Colonic mucosa (tissue), 4 donors: ENCODE measurements at places on chromosomes 1 and 21. TPM values are rescaled to one million over a fixed set of nuclear protein-coding genes. Genes with fewer than 3 reads are reported as not detected.

GRCh38 chr1:88327391-88328267 is 356.4 kb upstream of the PKN2 start:
- no peak for DNase-seq
- H3K27me3 ChIP-seq: no peaks in the 10 kb centered on the region

DNA sequence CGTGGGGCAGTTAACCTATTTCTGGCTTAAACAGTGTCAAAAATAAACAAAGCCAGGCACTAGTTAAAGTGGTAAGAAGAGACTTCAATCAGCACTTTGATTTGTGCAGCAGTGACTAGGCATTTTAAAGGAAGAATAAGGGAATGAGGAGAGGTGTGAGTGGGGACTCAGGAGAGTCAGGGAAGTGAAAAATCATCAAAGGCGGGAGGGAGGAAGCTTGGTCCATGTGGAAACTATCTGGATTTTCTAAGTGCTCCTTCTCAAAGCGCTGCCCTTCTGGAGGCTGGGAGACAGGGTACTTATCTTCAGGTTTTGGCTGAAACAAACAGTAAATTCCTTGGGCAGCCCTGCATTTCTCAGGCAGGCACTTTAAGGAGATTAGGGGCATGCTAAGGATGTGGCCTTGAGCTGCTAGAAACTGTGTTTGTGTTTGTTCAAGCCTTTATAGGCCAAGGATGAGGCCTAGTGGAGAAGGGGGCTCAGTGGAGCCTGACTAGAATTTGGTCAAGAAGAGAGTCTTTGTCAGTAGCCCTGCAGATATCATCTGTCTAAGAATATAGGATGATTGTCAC is 486.5 kb downstream of the SIPA1L2 start:
- no peak for DNase-seq
- H3K27ac ChIP-seq: no peak overlapping the region

- DNase-seq: no peak
- H3K27ac ChIP-seq: peak overlapping the region; percentile 32
- no peaks in the 10 kb centered on the region for H3K36me3 ChIP-seq
- H3K27me3 ChIP-seq: no peaks in the 10 kb centered on the region
- H3K4me1 ChIP-seq: no peaks in the 10 kb centered on the region
Measured at GRCh38 chr1:19411612-19412011, 73.7 kb downstream of the CAPZB start.

DNA sequence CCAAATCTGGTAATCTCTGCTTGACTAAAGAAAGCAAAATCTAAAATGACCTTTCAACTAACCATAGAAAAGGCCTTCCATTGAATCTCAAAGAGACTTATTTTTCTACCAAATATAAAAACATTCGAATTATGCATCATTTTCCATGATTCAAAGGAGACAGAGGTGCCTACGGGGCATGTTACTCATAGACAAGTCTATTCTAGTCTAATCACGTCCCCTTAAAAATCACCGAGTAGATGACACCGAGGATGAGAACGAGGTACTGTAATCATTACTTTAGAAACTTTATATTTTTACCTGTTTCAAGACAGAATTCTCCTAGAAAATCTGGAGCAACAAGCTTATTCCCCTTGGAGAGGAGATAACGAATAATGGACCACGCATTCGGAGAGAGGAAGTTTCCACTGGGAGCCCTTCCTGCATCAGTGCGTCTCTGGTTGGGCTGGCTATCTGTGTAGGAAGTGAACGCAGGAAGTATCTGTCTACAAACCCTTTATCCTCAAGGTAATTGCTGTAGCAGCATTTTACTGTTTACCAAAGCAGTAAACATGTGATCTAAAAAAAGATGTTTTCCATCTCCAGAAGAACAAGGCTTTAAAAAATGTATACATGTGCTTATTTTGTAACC is 9.5 kb downstream of the ERG start:
- no peak overlapping the region for H3K4me3 ChIP-seq
- H3K27ac ChIP-seq: peak overlapping the region; percentile 62
- DNase-seq: no peak
- H3K4me1 ChIP-seq: peaks cover 13% of the 10 kb centered on the region
- H3K27me3 ChIP-seq: no peaks in the 10 kb centered on the region
- no peaks in the 10 kb centered on the region for H3K36me3 ChIP-seq

GRCh38 chr1:10033359-10033845 is 644 bp downstream of the UBE4B start:
- peak; percentile 44 for DNase-seq
- no peaks in the 10 kb centered on the region for H3K27me3 ChIP-seq
- H3K27ac ChIP-seq: peak overlapping the region; percentile 91
- H3K4me3 ChIP-seq: peak overlapping the region; percentile 78
- no peaks in the 10 kb centered on the region for H3K36me3 ChIP-seq
- peaks cover 9% of the 10 kb centered on the region for H3K4me1 ChIP-seq

DNA sequence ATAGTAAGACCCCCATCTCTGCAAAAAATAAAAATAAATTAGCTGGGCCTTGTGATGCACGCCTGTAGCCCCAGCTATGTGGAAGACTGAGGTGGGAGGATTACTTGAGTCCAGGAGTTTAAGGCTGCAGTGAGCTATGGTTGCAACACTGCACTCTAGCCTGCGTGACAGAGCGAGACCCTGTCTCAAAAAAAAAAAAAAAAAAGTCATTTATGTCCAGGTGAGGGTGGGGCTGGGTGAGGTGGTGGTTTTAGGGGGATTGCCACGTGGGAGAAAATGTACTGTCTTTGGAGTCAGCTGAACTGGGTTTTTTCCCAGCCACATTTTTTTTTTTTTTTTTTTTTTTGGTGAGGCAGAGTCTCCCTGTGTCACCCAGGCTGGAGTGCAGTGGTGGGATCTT is 6.7 kb downstream of the PIK3CD start:
- H3K4me1 ChIP-seq: no peaks in the 10 kb centered on the region
- peaks cover 7% of the 10 kb centered on the region for H3K27me3 ChIP-seq
- no peak overlapping the region for H3K27ac ChIP-seq
- H3K4me3 ChIP-seq: no peak overlapping the region
- H3K36me3 ChIP-seq: no peaks in the 10 kb centered on the region

- DNase-seq: no peak
- no peak overlapping the region for H3K4me3 ChIP-seq
- H3K4me1 ChIP-seq: no peaks in the 10 kb centered on the region
- no peak overlapping the region for H3K27ac ChIP-seq
Measured at GRCh38 chr1:91349524-91349923, 55.1 kb downstream of the HFM1 start.

DNA sequence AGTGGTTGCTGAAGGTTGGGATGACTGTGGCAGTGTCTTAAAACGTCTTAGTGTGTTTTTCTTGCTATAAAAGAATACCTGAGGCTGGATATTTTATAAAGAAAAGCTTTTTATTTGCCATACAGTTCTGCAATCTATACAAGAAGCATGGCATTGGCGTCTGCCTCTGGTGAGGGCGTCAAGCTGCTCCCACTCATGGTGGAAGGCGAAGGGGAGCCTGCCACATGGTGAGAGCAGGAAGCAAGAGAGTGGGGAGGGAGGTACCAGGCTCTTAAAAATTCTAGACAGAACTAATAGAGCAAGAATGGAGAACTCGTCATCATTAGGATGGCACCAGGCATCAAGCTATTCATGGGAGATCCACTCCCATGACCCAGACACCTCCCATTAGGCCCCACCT is 140.5 kb downstream of the CACNA1E start:
- no peaks in the 10 kb centered on the region for H3K4me1 ChIP-seq
- H3K27ac ChIP-seq: no peak overlapping the region
- no peak for DNase-seq
- no peaks in the 10 kb centered on the region for H3K27me3 ChIP-seq
- H3K4me3 ChIP-seq: no peak overlapping the region

DNA sequence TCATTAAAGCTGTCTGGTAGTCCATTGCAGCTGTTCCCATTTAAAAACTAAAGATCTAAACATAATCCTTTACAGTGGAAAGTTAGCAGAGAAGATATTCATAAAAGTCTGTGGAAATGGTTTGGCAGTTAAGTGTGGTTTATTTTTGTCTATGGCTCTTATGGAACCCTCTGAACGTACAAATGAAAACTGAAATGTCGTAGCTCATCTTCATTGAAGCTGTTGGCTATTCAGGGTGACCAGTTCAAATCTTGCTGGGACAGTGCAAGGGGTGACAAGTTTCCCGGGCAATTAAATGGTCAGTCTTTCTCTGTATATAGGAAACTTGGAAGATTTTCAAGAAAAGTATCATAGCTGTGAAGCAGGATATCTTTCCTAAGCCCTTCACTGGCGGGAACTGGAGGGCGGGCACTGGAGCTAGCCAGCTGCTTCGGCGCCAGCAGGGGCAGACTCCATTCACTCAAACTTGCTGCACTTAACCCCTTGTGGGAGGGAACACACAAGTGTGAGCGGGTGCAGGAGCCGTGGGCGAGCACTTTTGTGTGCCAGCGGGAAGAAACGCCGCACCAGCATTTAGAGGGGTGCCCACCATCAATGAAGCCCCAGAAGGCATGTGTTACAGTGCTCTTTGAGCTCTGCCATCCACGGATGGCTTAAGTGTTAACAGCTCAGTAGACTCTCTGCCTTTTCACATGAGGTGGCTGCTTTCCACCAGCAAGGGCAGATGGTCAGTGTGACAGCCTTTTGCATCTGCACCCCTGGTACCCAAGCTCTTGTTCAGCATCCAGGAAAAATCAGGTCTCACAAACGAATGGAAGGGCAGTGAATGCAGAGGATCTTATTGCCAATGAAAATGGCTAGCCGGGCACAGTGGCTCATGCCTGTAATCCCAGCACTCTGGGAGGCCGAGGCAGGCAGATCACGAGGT is 232.1 kb upstream of the KAZN start:
- no peaks in the 10 kb centered on the region for H3K4me1 ChIP-seq
- H3K27me3 ChIP-seq: no peaks in the 10 kb centered on the region
- no peak overlapping the region for H3K4me3 ChIP-seq
- no peak overlapping the region for H3K27ac ChIP-seq
- DNase-seq: no peak

GRCh38 chr1:218809625-218810024 is 364.1 kb upstream of the LYPLAL1 start:
- H3K27ac ChIP-seq: no peak overlapping the region
- no peak overlapping the region for H3K4me3 ChIP-seq
- H3K36me3 ChIP-seq: no peaks in the 10 kb centered on the region
- no peaks in the 10 kb centered on the region for H3K4me1 ChIP-seq

DNA sequence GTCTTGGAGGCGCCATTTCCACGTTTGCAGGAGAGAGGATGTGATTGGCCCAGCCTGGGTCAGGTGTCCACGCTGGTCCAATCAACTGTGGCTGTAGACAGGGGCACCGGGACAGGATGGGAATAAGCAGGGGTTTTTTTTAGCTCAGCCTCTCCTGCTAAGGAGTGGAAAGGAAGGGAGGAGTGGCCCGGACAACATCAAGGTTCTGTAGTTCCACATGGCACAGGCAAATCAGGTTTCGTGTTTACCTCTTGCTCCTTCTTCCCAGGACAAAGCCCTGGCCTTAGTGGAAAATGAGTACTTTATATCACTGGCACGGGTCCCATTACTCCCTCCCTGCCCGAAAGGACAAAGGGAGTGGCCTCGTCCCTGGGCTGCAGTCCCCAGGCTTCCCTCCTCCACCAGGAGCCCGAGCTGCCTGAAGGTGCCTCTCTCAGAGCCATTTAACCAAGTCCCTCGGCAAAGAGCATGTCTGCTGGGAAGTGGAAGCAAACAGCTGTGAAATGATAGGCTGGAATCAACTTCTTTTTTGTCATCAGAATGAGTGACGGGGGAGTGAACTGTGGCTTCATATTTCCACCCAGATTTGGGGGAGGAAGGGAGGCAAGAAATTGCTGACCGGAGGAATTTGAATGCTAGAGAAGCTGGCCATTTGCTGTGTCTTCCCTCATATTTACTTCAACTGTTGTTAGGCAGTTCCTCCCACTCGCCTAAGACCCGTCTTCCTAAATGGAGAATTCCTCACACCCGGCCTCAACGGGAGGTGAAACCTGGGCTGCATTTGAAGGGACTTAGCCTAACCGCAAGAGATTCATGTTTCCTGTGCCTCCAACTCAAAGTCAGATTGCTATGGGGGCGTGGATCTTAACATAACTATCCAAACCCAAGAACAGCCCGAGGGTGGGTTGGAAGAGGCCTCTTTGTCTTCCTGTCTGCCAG is 84.9 kb upstream of the SLC44A3 start:
- no peaks in the 10 kb centered on the region for H3K27me3 ChIP-seq
- no peaks in the 10 kb centered on the region for H3K36me3 ChIP-seq
- peak; percentile 61 for DNase-seq
- H3K4me1 ChIP-seq: peaks cover 9% of the 10 kb centered on the region
- H3K27ac ChIP-seq: peak overlapping the region; percentile 49

GRCh38 chr21:35020902-35021301 is 28.2 kb downstream of the RUNX1 start:
- no peaks in the 10 kb centered on the region for H3K27me3 ChIP-seq
- H3K4me3 ChIP-seq: no peak overlapping the region
- no peak overlapping the region for H3K27ac ChIP-seq
- H3K4me1 ChIP-seq: peaks cover 13% of the 10 kb centered on the region
- DNase-seq: no peak

DNA sequence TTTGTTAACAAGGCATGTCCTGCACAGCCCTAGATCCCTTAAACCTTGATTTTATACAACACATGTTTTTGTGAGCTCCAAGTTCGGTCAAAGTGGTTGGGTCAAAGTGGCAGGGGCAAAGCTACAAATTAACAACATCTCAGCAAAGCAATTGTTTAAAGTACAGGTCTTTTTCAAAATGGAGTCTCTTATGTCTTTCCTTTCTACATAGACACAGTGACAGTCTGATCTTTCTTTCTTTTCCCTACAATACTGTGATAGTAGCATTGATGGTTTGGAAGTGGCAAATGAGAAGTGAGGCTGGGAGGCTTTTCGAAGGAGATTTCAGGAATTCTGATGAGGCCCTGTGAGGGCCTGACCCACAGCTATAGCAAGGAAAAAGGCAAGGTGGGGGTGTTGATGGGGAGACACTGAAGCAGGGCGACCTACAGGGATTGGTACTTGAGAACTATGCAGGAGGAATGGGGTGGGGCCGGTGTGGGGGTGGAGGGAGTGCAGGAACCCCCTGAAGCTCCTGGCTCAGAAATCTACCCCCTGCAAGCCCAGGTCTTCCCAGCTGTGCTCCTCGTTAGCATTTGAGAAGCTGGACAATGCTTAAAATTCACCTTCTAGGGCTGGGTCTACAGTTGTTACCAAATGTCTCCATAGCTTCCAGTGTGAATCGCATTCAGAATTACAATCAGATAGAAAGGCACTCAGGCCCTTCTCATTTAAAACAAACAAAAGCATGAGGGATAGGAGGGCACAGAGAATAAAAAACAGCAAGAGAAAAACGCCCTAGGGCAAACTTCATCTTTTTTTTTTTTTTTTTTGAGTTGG is 102.6 kb upstream of the PPM1J start:
- no peak overlapping the region for H3K27ac ChIP-seq
- no peak for DNase-seq
- no peaks in the 10 kb centered on the region for H3K4me1 ChIP-seq
- no peak overlapping the region for H3K4me3 ChIP-seq
- no peaks in the 10 kb centered on the region for H3K36me3 ChIP-seq

GRCh38 chr1:39890273-39890672 is 7.0 kb upstream of the TRIT1 start:
- H3K4me3 ChIP-seq: no peak overlapping the region
- H3K27me3 ChIP-seq: no peaks in the 10 kb centered on the region
- no peak for DNase-seq
- H3K4me1 ChIP-seq: no peaks in the 10 kb centered on the region

GRCh38 chr1:24097663-24098062 is 14.3 kb downstream of the MYOM3 start:
- DNase-seq: no peak
- H3K27me3 ChIP-seq: no peaks in the 10 kb centered on the region
- no peaks in the 10 kb centered on the region for H3K36me3 ChIP-seq
- H3K4me1 ChIP-seq: no peaks in the 10 kb centered on the region
- H3K27ac ChIP-seq: no peak overlapping the region

The MANEAL gene
- total RNA-seq: 6.6 TPM

The KCNQ4 gene
- total RNA-seq: 1.8 TPM

The DMRTA2 gene
- not detected for total RNA-seq
